ENCODE measurements at places on chromosomes 16 and 17.

DNA sequence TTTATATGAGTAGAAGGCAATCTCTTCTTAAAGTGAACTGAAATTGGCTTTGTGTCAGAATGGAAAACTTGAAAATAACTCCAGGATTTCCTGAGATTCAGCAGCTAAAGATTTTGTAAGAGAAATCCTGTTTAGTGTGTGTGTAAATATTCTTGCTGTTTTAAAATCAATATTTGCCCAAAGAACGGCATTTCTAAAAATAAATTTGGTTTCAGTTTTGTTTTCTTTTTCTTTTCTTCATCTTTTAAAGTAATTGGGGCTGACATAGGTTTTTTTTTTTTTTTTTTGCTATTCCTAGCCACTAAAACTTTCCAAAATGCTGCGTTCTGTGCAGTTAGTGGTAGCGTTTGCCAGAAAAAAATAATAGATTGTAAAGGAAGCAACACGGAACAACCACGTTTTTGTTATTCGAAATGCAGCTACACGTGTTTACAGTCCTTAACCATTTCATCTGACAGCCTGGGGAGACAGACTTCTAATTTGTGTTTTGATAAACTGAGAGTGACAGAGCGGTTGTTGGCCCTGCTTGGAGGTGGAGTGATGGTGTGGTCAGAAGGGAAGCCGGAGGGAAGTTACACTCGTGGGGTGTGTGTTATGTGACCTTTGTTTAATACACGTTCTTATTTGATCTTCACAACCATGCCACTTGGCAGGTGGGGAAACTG is 21.6 kb upstream of the SMPD3 start:
- H3K4me3 ChIP-seq = peak overlapping the region; percentile 28
- H3K4me1 ChIP-seq = peaks cover 19% of the 10 kb centered on the region
- DNase-seq = no peak
- peak overlapping the region; percentile 34 for H3K27ac ChIP-seq
- H3K36me3 ChIP-seq = no peaks in the 10 kb centered on the region

DNA sequence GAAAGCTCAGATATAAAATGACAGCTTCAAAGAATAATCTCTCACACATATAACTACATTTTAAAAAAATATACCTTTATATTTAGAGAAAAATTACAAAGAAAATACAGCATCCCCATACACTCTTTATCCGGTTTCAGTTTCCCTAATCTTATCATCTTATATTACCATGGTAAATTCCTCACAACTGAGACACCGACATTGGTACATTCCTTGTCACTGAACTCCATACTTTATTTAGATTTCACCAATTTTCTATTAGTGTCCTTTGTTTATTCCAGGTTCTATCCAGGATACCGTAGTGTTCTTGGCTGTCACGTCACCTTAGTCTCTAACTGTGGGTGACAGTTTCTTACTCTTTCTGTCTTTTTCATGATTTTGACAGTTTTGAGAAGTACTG is 22.0 kb upstream of the ABCA10 start:
- H3K36me3 ChIP-seq = no peaks in the 10 kb centered on the region
- H3K4me3 ChIP-seq = no peak overlapping the region
- H3K27me3 ChIP-seq = no peaks in the 10 kb centered on the region
- no peaks in the 10 kb centered on the region for H3K4me1 ChIP-seq

- H3K36me3 ChIP-seq = no peaks in the 10 kb centered on the region
- DNase-seq = no peak
- H3K27ac ChIP-seq = no peak overlapping the region
- no peaks in the 10 kb centered on the region for H3K4me1 ChIP-seq
These were observed 4.7 kb downstream of the FAM20A start for GRCh38 chr17:68596411-68596945.

DNA sequence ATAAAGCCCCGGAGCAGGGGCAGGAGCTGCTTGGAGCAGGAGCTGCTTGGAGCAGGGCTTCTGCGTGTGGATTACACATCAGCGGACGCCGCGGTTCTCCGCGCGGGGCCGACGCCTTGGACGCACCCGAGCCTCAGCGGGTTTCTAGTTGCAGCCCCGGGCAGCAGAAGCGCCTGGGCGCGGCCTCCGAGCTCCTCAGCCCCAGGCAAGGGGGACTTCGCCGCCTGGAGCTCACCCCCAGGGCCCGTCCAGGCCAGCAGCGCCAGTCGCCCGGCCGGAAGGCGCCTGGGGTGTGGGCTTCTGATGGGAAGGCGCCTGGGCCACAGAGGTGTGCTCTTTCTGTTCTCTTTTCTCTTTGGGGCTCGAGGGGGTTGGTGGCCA is 6.3 kb downstream of the FOXF1 start:
- no peak for DNase-seq
- peaks cover 5% of the 10 kb centered on the region for H3K4me1 ChIP-seq
- no peak overlapping the region for H3K27ac ChIP-seq
- no peaks in the 10 kb centered on the region for H3K27me3 ChIP-seq
- H3K4me3 ChIP-seq = no peak overlapping the region

DNA sequence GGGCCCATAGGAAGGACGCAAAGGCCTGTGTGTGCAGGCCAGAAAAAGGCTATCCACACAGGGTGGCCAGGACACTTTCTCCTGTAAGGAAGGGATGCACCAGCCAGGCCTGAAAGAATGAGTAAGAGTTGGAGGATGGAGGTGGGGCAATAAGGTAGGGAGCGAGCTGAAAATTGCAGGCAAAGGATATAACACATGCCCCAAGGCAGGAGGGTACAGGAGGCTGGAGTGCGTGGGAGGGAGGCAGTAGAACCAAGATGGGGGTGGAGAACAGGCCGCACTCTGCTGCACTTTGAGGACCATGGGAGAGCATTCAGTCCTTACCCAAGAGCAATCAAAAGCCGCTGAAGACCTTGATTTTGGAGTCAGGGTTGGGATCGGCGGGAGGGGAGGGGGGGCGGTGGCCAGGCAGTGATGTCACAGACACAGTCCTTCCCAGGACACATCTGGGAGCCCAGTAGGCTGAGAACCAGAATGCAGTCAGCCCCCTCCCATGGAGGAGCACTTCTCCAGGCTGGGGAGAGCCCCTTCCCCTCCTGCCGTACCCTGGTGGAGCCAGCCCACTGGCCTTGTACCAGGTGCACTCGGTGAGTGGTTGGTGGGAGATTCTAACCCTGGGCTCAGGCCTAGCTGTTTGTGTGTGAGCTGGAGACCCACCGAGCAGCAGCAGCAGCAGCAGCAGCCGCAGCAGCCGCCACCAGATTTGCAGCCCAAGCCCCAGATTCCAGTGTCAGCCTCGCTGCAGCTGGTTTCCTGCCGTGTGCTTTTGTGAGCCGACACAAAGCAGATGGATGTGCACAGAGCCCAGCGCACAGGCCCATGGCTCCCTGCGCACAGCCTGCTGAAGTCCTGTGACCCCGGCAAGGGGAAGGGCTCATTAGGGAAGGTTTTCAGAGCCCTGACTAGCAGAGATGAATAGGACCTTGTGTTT is 17.5 kb downstream of the ANKRD40 start:
- no peak overlapping the region for H3K27ac ChIP-seq
- DNase-seq = no peak
- H3K4me1 ChIP-seq = no peaks in the 10 kb centered on the region
- no peaks in the 10 kb centered on the region for H3K27me3 ChIP-seq

DNA sequence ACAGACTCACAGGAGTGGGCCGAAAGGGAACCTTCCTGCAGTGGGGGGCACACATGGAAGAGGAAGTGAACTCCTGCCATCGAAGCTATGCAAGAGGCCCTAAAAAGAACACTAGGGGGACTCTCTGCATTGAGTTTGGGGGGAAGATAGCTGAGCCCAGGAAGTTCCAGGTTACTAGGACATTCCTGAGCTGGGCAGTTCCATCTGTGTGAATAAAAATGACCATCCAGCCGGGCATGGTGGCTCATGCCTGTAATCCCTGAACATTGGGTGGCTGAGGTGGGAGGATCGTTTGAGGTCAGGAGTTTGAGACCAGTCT is 211.8 kb downstream of the ZNF423 start:
- no peaks in the 10 kb centered on the region for H3K36me3 ChIP-seq
- no peaks in the 10 kb centered on the region for H3K27me3 ChIP-seq
- peaks cover 49% of the 10 kb centered on the region for H3K4me1 ChIP-seq
- H3K4me3 ChIP-seq = no peak overlapping the region
- peak overlapping the region; percentile 71 for H3K27ac ChIP-seq

GRCh38 chr16:50428116-50428515 is 59.3 kb upstream of the BRD7 start:
- DNase-seq = no peak
- no peaks in the 10 kb centered on the region for H3K4me1 ChIP-seq
- H3K27me3 ChIP-seq = peaks cover 21% of the 10 kb centered on the region
- no peak overlapping the region for H3K27ac ChIP-seq

GRCh38 chr17:35086931-35087573 is 23.5 kb upstream of the RFFL start:
- H3K27ac ChIP-seq = no peak overlapping the region
- DNase-seq = no peak
- no peaks in the 10 kb centered on the region for H3K27me3 ChIP-seq

- no peak overlapping the region for H3K4me3 ChIP-seq
- peak; percentile 27 for DNase-seq
- no peak overlapping the region for H3K27ac ChIP-seq
- H3K4me1 ChIP-seq = no peaks in the 10 kb centered on the region
These were observed 16.4 kb upstream of the SMIM36 start for GRCh38 chr17:55527540-55528118.

- no peaks in the 10 kb centered on the region for H3K27me3 ChIP-seq
- H3K4me1 ChIP-seq = peaks cover 8% of the 10 kb centered on the region
- H3K36me3 ChIP-seq = no peaks in the 10 kb centered on the region
- DNase-seq = no peak
These were observed 8.4 kb upstream of the MED9 start for GRCh38 chr17:17468217-17469010.

GRCh38 chr17:39617446-39618245 is 9.1 kb upstream of the PPP1R1B start:
- peak overlapping the region; percentile 56 for H3K4me3 ChIP-seq
- peak; percentile 74 for DNase-seq
- H3K36me3 ChIP-seq = no peaks in the 10 kb centered on the region
- H3K27me3 ChIP-seq = peaks cover 48% of the 10 kb centered on the region

GRCh38 chr17:81667754-81668153 is 1.2 kb downstream of the CCDC137 start:
- H3K27me3 ChIP-seq = no peaks in the 10 kb centered on the region
- peak overlapping the region; percentile 52 for H3K4me3 ChIP-seq
- H3K27ac ChIP-seq = 0 out of 2 replicates have a peak overlapping the region, but pooled peaks have one; percentile 2
- H3K4me1 ChIP-seq = peaks cover 31% of the 10 kb centered on the region

GRCh38 chr17:18248300-18248731 is 10.2 kb downstream of the FLII start:
- peaks cover 93% of the 10 kb centered on the region for H3K36me3 ChIP-seq
- H3K4me3 ChIP-seq = no peak overlapping the region
- no peak overlapping the region for H3K27ac ChIP-seq
- no peaks in the 10 kb centered on the region for H3K4me1 ChIP-seq

DNA sequence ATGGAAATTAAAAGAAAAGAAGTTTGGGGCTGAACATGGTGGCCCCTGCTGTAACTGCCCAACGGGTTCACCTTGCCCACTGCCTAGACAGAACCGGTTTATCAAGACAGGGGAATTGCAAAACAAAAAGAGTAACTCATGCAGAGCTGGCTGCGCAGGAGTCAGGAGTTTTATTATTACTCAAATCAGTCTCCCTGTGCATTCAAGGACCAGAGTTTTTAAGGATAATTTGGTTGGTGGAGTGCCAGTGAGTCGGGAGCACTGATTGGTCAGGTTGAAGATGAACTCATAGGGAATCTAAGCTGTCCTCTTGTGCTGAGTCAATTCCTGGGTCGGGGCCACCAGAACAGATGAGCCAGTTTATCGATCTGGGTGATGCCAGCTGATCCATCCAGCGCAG is 4.4 kb upstream of the SCPEP1 start:
- H3K27ac ChIP-seq = no peak overlapping the region
- no peak overlapping the region for H3K4me3 ChIP-seq
- no peaks in the 10 kb centered on the region for H3K36me3 ChIP-seq
- peaks cover 5% of the 10 kb centered on the region for H3K27me3 ChIP-seq

GRCh38 chr16:4372578-4373355 is 1.1 kb downstream of the VASN start:
- no peak overlapping the region for H3K27ac ChIP-seq
- no peak overlapping the region for H3K4me3 ChIP-seq
- no peak for DNase-seq
- no peaks in the 10 kb centered on the region for H3K4me1 ChIP-seq

GRCh38 chr17:35557353-35557752 is 3.3 kb downstream of the SLFN14 start:
- H3K36me3 ChIP-seq = no peaks in the 10 kb centered on the region
- H3K27me3 ChIP-seq = peaks cover 5% of the 10 kb centered on the region
- no peaks in the 10 kb centered on the region for H3K4me1 ChIP-seq
- H3K27ac ChIP-seq = no peak overlapping the region
- H3K4me3 ChIP-seq = no peak overlapping the region

GRCh38 chr16:58853854-58854791 is 120.0 kb upstream of the GOT2 start:
- no peak overlapping the region for H3K27ac ChIP-seq
- no peak for DNase-seq
- no peaks in the 10 kb centered on the region for H3K36me3 ChIP-seq
- H3K4me1 ChIP-seq = no peaks in the 10 kb centered on the region
- H3K4me3 ChIP-seq = no peak overlapping the region

GRCh38 chr17:14107889-14108288 is 38.6 kb downstream of the COX10 start:
- DNase-seq = no peak
- H3K36me3 ChIP-seq = peaks cover 3% of the 10 kb centered on the region
- H3K4me3 ChIP-seq = no peak overlapping the region

DNA sequence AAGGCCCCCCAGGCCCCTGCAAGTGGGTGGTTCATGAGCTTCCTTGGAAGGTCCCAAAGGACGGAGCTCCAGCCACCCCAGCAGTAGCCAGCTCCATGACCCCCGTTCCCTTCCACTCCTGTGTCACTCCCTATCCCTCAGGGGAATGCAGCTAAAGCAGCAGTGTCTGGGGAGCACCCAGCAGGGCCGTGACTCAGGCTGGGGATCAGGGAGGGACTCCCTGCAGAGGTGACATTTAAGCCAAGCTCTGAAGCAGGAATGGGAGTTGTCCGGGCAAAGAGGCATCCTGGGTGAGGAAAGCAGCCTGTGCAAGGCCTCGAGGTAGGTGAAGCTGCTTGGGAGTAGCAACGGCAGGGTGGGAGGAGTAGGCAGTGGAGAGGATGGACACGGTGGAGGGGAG is 11.1 kb upstream of the NPTX1 start:
- no peak overlapping the region for H3K4me3 ChIP-seq
- H3K27me3 ChIP-seq = no peaks in the 10 kb centered on the region
- no peaks in the 10 kb centered on the region for H3K36me3 ChIP-seq
- no peak for DNase-seq

- no peak overlapping the region for H3K27ac ChIP-seq
- H3K36me3 ChIP-seq = no peaks in the 10 kb centered on the region
- H3K27me3 ChIP-seq = no peaks in the 10 kb centered on the region
- DNase-seq = no peak
These were observed 94.2 kb downstream of the DNAH3 start for GRCh38 chr16:21056396-21056795.

DNA sequence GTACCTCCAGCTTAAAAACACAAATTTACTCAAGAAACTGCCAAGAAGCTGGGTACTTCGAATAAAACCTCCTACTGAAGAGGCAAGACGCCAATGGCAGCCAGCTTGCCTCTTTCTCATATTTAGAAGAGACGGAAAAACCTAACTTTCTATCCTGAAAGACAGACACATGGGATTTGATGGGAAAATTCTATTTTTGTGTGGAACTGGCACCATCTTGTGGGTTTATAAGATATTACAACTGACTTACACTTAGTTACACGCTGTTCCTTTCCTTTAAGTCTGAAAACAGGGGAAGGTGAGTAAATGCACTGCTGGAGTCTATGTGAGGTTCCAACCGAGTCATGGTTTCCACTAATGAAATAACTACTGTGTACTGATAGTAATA is 10.3 kb downstream of the ZNF18 start:
- H3K4me3 ChIP-seq = no peak overlapping the region
- no peak overlapping the region for H3K27ac ChIP-seq
- H3K27me3 ChIP-seq = no peaks in the 10 kb centered on the region
- peaks cover 78% of the 10 kb centered on the region for H3K36me3 ChIP-seq
- no peaks in the 10 kb centered on the region for H3K4me1 ChIP-seq
- no peak for DNase-seq
